ENCODE measurements at places on chromosomes 3 and 15.

- DNase-seq, result no peak
Measured at GRCh38 chr15:82972990-82973389, 13.0 kb upstream of the RAMAC start.

GRCh38 chr3:66692042-66692765 is 191.4 kb upstream of the LRIG1 start:
- no peak for DNase-seq

GRCh38 chr15:43429687-43430086 is 58.8 kb downstream of the TUBGCP4 start:
- no peak for DNase-seq

DNA sequence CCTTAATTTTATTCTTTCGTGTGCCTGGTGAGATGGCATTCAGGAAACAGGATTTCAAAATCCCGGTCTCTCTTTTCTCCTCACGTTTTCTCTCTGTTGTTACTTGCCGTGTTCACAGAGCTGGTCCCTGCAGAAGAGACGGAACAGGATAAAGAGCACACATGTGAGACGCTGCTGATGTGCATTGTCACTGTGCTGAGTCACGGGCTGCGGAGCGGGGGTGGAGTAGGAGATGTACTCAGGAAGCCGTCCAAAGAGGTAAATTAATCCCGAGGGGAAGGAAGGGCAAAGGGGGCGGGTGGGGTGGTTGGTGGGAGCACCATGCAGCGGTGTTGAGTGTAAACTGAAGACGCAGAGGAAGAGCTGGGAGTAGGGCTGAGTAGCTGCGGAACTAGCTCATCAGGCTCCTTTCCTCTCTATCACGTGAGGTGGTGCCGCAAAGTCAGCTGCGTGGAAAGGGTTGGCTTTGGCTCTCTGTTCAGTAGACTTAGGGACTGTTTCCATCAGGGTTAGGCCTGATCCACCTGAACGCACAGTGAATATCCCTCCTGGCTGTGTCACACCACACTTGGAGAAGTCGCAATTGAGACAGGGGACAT is 164.8 kb upstream of the BHLHE40 start:
- peak; percentile 61 for DNase-seq

DNA sequence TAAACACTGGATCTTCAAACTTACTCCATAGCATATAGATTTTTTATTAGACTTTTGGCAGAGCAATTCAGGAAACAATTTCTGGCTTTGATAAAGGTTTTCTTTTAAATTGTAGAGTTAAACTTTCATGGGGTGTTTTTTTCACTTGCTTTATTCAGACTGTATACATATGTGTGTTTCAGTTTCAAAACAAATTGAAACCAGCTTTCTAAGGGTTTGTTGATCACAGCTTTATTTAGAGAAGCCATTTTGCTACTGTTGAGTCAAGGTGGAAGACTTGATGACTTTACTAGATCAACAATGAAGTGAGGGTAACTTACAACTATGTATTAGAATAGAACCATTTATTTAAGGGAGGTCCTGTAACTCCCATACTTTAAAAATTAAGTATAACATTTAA is 6.2 kb downstream of the UBE2E1 start:
- no peak for DNase-seq

GRCh38 chr15:73127302-73127936 is 75.2 kb downstream of the NEO1 start:
- DNase-seq, result peak; percentile 22

DNA sequence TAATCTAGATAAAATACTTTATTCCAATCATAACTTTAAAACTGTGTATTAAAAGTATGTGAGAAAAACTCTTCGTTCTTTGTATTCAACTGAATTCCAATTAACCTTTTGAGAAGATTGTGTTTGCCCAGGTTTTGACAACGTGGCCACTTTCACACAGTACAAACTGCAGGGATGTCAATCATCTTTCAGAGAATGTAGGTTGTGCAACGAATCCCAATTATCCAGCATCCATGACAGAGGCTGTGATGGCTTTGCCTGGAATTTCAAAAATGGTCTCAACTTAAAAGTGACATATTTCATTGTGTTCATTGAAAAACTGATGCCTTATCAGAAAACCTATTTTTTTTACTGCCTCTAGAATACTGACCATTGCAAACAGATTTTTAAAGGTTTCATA is 615.1 kb upstream of the KCNMB2 start:
- DNase-seq, result no peak

DNA sequence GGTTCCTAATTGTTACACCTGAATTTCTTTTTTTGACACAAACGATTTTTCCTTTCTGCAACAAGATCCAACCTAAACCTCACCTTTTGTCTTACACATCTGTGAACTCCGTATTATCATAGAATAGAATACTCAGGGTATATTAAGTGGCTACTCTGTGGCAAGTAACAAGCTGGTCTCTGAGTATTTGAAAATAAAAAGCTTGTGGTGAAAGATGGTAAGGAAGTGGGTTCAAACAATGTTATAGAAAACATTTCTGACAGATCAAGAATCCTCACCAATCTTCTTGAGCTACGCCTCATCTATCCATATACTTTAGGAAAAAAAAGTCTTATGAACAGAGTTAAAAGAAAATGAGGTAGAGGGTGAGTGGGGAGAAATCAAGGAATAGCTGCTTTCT is 3.5 kb upstream of the ANKRD28 start:
- no peak for DNase-seq

- DNase-seq, result no peak
Measured at GRCh38 chr3:125462722-125463299, 57.2 kb downstream of the SNX4 start.

DNA sequence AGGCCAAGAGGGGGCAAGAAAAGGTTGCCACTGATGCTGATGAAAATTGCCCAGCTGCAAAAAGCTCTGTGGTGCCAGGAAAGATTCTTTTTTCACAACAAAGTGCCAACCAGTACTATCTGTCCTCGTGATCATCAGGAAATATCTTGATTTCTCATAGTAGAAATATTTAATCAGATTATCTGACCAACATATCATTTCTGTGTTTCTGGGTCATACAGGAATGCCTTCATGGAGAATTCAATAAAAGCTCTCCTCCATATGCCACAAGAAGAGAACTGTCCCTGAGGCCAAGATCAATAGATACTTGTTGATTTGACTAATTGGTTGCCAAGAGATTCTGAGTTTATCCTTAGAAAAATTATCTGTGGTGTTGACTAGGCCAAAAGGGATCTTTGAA is 63.5 kb downstream of the FSIP1 start:
- no peak for DNase-seq

GRCh38 chr3:49170744-49171118 is 667 bp upstream of the KLHDC8B start:
- no peak for DNase-seq

GRCh38 chr3:27138562-27138961 is 230.6 kb downstream of the NEK10 start:
- DNase-seq, result no peak

DNA sequence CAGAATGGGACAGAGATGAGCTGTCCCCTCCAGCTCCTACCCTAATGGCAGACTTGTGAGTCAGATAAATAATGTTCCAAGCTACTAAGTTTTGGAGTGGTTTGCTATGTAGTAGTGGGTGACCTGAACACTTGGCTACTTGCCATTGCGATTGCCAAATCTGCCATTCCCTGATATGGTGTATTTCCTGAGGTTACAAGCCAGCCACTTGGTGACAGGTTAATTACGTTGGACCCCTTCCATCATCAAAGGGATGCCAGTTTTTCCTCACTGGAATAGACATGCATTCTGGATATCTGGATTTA is 33.6 kb downstream of the MORF4L1 start:
- DNase-seq, result peak; percentile 33

GRCh38 chr3:127697551-127698240 is 24.9 kb downstream of the ABTB1 start:
- peak; percentile 90 for DNase-seq

DNA sequence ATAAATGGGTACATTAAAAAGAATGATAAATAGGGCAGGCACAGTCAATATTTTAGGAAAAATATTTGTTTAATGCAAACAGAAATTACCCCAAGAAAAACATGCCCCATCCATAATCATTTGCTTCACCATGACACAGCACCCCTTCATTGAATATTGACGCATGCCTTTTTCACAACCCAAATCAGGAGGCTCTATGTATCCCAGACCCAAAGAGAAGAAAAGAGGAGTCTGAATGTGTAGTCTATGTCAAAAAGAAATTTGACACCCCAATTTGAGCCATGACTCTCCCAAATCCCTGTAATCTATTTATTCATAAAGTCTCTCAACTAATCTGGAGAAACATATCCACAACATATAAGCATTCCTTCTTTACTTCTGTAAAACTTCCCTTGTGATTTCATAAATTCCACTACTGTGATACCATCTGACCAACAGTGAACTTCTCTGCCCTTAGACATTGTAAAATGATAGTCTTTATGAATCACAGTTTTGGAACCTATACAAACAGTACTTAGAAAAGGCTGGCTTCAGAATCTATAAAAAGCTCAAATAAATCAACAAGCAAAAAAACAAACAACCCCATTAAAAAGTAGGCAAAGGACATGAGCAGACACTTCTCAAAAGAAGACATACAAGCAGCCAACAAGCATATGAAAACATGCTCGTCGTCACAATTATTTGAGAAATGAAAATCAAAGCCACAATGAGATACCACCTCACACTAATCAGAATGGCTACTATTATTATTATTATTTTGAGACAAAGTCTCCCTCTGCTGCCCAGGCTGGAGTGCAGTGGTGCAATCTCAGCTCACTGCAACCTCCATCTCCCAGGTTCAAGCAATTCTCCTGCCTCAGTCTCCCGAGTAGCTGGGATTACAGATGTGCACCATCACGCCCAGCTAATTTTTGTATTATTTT is 53.4 kb upstream of the XRN1 start:
- DNase-seq, result peak; percentile 73

DNA sequence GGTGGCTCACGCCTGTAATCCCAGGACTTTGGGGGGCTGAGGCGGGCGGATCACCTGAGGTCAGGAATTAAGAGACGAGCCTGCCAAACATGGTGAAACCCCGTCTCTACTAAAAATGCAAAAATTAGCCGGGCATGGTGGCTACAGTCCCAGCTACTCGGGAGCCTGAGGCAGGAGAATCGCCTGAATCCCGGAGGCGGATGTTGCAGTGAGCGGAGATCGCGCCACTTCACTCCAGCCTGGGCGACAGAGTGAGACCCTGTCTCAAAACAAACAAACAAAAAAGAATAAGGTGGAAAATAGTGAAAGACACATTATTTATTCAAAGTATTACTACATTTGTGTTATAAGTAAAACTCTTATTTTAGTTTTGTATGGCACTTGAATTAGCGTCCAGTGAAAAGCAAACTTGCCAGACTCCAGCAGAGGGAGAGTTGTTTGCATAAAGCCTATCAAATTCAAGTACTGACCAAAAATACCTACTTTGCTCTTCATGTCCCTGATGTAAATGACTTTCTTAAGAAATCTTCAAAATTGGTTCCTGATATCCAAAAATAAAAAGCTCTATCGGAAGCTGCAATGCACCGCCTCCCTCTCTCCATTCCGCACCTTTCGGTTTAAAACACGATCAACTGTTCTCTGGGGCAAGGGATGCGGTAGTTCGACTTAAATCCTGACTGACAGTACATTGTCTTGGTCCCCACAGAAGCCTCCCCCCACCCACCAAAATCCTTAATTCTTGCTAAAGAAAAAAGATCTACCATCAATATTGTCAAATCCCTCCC is 1.2 kb downstream of the TRPM7 start:
- peak; percentile 19 for DNase-seq

DNA sequence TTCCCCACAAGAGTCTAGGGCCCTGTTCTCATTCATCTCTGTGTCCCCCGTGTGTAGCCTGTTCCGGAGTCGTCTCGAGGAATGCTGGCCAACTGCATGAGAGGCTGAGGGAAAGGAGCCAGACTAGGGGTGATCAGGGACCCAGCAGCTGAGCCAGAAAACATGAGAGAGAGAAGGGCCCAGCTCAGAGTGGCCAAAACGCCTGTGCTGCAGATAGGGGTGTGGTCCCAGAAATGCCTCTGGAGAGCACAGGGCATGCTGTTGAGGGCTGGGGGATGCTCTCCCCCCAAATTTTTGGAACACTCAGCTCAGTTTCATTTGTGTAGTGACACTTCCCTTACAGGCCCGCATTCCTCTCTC is 14.1 kb downstream of the CYP1A2 start:
- DNase-seq, result no peak

DNA sequence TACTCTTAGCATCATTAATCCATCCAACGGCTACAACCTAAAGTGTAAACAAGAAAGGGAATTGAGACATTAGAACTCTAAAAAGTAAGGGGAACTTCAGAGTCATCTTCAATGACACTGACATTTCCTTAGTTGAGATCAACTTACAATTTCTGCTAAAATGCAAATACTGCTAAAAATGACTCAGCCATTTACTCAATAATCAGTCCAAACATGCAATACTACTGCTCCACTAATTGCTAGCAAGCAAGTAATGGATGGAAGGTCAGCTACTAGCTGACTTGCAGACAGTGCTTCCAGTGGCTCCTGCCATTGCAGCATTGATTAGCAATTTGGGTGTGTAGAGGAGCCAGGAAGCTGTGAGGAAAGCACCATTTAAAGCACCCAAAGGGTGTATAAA is 28.4 kb downstream of the CD200R1L start:
- DNase-seq, result no peak

GRCh38 chr3:42582474-42583070 is 805 bp upstream of the SEC22C start:
- no peak for DNase-seq

DNA sequence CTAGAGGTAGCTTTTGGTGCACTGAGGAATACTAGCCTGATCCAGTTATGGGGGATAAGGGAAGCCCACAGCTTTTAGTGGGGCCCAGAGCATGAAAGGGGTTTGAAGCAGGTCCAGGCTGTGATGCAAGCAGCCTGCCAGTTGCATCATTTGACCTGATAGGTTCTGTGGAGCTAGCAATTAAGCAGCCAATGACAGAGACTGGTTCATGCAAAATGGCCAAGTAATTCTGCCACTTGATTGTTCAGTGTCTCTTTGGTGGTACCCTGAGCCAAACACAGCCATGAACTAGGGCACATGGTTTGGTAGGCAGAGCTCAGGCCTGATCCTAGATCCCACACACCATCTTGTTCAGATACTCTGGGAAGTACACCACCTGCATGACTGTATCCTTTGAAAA is 91.0 kb upstream of the PRR23C start:
- no peak for DNase-seq

GRCh38 chr3:38003371-38003816 is 12.8 kb downstream of the VILL start:
- DNase-seq, result peak; percentile 47

DNA sequence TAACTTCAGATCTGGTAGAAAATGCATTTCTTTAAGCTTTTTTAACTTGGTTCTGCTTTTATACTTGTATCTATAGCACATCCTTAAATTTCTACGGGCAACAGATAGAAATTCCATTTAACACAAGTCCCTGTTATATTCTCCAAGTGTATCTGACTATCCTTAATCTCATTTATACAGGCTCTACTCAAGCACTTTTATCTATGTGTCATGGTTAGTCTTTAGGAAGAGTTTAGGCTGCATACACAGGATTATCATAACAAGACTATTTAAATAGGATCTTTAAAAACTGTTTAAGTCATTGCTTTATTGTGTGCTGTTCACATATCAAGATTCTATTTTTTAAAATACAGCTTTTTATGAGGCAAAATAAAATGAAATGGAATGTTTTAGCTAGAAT is 52.7 kb downstream of the SETD5 start:
- DNase-seq, result no peak

Data from astrocyte of the spinal cord (primary cell).